ENCODE measurements at places on chromosomes 7 and 10.
A peak's percentile ranks its signal among the peaks of the same experiment; 100 is the strongest.

DNA sequence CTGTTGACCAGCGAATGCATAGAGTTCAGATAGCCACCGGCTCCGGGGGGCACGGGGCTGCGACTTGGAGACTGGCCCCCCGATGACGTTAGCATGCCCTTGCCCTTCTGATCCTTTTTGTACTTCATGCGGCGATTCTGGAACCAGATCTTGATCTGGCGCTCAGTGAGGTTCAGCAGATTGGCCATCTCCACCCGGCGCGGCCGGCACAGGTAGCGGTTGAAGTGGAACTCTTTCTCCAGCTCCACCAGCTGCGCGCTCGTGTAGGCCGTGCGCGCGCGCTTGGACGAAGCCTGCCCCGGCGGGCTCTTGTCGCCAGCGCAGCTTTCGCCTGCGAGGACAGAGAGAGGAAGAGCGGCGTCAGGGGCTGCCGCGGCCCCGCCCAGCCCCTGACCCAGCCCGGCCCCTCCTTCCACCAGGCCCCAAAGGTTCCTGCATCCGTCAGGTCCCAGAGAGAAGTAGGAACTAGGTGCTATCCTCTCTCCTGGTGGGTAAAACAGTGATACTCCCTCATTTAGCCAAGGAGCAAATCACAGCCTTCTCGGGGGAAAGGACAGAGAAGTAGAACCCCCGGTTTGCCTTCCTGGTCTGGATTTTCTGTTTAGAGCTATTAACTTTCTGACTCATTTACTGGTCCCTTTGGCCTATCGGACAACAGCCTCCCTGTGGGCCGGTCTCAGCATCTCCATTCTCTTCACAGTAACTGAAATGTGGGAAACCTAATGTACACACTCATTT, 6.1 kb upstream of the HOXA2 start:
- no peak for DNase-seq

- DNase-seq: no peak
Measured at GRCh38 chr10:34190580-34190979, 624.5 kb downstream of the PARD3 start.

GRCh38 chr7:157974678-157975230, 612.9 kb downstream of the PTPRN2 start:
- no peak for DNase-seq

GRCh38 chr10:26448292-26448691, 10.2 kb downstream of the APBB1IP start:
- DNase-seq: no peak

DNA sequence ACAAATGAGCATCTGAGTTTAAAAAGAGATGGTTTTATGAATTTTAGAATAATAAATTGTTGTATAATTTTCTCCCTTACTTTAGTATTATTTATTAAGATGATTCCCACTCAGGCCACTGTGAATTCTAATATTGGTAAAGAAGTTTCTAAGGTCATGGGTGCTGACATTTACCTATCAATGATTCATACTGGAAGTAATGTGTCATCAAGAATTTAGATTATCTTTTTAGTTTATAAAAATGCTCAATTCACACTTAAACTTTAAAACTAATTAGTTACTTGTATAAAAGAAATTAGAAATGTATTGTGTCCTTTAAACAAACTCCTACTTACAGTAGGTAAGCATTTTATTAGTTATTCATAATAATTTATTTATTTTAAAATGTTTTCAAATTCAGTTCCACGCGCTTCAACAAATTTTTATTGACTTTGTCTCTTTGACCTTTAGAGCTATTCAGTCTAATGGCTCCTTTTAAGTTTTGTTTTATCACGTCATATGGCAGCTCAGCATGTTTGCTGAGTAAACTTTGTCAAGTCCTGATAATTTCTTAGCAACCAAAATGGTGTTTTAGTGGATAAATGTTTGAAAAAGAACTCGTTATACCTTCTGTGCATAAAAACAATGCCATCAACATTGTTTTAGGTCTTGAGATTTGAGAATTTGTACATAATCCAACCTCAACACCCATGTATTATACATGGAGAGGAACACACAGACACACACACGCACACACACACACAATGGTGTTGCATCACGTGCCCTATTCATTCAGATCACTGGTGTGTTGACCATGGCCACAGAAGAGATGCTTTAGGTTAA, 15.1 kb upstream of the MRC1 start:
- DNase-seq: no peak

DNA sequence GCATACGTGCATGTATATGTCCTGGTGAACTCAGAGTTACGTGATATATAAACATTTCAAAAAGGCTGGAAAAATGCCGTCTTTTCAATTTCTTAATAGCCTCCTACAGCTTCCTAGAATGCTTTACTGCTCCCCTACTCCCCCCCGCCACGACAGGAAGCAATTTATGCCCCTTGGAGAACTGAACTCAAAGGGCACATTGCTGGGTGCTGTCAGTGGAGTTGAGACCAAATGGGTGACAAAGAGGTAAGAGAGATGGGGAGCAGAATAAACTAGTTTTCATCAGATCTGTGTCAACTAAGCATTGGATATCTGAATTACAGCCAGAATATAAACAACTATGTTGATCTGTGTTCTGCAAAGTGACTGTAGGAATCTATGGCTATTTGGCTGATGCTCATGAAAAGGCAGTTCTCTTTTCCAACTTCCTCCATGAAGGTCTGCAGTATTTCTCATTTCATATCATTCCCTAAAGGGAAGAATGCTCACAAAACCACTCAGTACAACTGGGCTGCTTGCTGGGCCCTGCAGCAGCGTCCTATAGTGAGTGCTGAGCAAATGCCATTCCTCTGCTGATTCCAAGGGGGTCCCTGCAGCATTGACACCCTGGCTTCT, 171.3 kb upstream of the HPS1 start:
- DNase-seq: no peak

DNA sequence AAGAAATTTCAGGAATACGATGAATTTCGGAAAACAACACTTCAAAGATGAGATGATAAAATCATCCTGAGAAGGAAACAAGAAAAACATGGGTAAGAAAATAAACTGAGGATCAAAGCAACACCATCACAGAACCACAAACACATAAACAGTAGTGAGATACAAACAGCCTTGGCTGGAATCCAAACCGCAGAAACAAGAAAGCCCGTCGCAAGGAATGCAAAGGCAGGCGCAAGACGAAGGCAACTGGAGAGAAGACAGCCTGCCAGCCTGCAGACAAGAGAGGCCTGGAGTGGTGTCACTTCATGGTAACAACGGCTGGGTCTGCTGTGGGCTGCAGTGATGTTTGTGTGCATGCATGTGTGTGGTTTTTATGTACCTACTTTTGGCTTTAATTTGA, 61.8 kb upstream of the DRGX start:
- DNase-seq: no peak

- DNase-seq: peak; percentile 78
Measured at GRCh38 chr7:1054861-1055450, 10.6 kb downstream of the GPR146 start.

GRCh38 chr7:103632972-103633371, 187.0 kb upstream of the SLC26A5 start:
- no peak for DNase-seq

DNA sequence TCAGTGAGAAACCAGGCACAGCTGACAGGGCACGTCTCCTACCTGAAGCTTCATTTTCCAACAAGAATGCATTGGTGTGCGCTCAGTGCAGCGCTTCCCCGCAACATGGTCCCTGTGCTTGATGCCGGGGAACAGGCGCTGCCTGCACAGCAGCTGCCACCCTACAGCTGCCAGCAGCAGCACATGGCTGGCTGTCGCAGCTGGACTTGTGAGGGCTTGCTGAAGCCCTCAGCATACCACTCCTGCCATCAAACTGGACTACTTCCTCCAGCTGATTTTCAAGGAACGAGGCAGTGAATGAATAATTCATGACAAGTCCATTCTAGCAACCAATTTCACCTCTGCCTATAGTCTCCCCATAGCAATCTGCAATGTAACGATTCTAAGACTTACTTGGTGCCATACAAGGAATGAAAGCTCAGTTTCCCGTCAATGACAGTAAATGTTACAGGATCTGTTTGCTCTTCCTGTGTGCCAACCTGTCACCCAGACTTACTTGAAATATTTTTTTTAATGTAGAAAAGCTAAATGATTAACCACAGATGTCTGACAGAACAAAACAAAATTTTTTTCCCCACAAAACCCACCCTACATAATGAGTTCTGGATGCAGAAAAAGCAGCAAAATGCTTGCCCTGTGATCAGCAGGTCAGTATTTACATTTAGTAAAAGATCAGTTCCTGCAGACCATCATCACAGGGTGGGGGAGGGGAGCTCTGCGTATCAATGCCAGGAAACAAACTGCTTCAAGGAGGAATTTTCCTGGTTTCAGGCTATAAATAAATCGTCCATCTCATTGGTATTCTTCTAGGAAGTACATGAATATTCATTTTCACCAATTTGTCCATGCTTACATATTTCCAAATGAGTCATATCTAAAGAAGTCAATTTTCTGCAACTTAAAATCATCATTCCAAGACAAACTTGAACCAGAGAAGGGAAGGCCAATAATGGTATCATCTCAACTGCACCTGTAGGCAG, 140.6 kb downstream of the ALOX5 start:
- no peak for DNase-seq

- DNase-seq: no peak
Measured at GRCh38 chr7:149027611-149028345, 527 bp downstream of the PDIA4 start.

Data from HL-60 (cell line).